ENCODE measurements at places on chromosomes 11 and 22.
A peak's percentile ranks its signal among the peaks of the same experiment; 100 is the strongest.

DNA sequence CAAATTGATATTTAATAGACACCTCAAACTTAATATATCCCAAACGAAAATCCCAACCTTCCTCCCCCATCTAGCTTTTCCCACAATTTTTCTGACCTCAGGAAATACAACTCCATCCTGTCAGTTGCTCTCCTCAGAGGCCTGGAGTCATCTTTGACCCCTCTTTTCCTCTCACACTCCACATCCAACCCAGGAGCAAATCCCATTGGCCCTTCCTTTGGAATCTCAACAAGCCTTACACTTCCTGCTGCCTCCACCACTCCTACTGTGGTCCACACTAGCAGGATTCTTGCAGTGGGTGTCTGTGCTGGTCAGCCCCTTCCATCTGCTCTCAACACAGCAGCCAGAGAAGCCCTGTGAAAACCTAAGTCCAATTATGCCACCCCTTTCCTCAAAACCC, 39.3 kb upstream of the RFPL3 start:
- DNase-seq: no peak

GRCh38 chr11:81380395-81380794, 1353.3 kb downstream of the FAM181B start:
- no peak for DNase-seq

GRCh38 chr11:47599902-47600301, 5.7 kb upstream of the C1QTNF4 start:
- DNase-seq: no peak

DNA sequence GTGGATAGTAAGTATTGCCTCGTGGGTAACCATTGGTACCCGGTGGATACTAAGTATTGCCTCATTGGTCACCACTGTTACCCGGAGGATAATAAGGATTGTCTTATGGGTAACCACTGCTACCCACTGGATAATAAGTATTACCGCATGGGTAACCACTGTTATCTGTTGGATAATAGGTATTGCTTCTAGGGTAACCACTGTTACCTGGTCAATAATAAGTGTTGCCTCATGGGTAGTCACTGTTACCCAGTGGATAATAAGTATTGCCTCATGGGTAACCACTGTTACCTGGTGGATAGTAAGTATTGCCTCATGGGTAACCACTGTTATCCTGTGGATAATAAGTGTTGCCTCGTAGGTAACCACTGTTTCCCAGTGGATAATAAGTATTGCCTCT, 22.6 kb upstream of the NXPE4 start:
- no peak for DNase-seq

DNA sequence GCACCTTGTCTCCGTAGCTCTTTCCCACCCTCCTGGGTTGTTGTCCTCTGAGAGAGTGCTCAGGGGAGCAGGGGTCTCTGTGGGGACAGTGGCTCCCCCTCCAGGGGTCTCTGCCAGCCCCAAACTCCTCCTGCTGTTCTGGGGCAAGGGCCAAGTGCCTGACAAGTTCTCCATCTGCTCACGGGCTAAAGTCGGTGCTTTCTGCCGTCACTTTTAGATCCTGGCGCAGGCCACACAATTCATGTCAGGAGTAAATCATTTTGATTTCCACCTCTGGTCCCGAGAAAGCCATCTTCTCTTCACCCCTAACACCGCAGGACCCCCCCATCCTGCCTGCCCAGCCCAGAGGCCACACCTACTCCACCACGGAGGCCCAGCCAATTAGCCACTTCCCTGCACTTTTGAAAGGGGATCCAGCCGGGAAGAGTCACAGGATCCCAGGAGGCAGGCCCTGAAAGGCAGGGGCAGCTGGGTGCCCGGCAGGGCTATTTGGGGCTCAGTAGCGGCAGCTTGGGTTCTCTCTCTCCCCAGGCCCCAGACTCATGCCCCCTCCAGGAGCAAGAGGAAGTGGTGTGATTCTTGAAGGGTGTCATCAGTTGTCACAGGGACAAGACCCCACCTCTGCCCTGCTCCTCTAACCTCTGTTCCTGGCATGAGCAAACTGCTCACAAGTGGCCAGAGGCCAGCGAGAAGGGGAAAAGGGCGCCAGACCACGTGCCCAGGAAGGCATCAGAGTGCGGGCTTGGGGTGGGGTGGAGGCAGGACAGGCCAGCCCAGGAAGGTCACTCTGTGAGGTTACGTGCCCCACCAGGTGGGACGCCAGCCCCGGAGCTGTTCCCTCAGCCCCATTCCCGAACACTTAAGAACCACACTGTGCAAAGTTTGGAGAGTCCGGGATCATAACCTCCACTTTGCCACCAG, 1.3 kb downstream of the MACROD1 start:
- no peak for DNase-seq

DNA sequence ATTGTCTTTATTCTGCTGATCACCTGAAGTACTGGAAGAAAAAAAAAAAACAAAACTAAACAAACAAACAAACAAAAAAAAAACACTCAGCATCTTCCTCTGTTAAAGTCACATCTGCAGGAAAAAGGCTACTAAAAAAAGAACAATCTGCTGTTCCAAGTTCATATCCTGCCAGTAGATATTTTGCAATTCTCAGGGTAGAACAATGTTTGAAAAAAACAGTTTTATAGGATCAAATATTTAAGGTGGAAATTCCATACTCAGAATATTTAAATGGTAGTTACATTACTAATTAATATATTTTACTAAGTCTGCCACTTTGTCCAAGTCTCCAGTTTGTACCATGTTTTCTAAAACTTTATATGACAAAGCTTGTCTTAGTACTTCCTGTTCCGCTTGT, 175.2 kb downstream of the SBF2 start:
- no peak for DNase-seq

GRCh38 chr11:126157326-126158030, 54.0 kb downstream of the RPUSD4 start:
- DNase-seq: no peak

DNA sequence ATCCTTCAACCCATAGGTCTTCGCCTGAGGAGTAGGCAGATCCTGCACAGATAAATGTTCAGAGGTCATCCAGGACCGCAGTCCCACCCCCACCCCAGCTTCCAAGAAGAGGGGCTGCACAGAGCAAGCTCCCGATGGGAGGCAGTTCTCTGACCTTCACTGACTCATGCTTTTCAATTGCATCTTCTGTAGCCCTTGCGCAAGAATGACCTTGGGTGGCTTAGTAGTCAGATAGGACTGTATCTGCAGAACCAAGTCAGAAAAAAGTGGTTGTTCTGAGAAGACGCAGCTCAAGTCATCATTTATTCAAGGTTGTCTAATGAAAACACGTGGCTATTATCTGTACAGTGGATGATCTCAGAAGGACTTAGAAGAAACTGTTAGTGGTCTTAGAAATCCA, 16.4 kb upstream of the GRAMD1B start:
- peak; percentile 40 for DNase-seq

DNA sequence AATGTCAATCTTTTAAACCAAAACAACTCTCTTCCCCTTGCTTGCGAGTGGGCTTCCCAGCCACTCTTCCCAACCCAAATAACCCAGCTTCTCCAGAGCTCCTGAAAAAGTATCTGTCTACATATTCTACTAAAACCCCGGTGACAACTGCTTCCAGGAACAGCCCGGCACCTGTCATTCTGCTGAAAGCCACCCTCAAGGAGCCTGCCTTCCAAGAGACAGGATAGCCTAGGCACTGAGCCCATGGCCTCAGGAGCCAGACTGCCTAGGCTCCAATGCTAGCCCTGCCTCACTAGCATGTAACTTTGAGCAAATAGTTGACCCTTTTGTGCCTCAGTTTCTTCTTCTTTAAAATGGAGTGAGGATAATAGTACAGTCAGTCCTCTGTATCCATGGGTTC, 459.8 kb downstream of the SOX6 start:
- no peak for DNase-seq

GRCh38 chr11:96978751-96979150, 588.9 kb downstream of the JRKL start:
- DNase-seq: no peak

DNA sequence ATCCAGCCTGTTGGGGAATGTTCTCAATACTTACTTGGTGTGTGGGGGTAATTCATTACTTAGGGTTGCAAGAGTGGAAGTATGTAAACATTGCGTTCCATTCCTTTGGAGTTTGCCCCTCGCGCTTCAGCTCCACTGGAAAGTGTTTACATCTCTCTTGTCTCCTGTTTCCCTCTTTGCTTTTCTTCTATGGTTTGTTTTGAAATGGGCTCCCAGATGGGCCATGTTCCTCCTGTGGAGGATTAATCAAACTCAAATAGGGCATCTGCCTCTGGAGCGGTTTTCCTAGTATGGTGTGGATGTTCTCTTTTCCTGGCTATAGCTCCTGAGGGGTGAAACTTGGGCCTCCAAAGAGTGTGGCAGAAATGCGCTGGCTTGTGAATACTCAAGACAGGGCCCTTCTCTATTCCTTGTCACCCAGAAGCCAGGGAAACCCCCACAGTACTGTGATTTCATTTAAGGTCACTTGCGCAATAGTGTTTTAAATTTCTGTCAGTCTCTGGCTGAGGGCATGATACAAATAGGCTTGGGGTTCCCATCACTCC, 51.9 kb downstream of the CD44 start:
- DNase-seq: peak; percentile 79

DNA sequence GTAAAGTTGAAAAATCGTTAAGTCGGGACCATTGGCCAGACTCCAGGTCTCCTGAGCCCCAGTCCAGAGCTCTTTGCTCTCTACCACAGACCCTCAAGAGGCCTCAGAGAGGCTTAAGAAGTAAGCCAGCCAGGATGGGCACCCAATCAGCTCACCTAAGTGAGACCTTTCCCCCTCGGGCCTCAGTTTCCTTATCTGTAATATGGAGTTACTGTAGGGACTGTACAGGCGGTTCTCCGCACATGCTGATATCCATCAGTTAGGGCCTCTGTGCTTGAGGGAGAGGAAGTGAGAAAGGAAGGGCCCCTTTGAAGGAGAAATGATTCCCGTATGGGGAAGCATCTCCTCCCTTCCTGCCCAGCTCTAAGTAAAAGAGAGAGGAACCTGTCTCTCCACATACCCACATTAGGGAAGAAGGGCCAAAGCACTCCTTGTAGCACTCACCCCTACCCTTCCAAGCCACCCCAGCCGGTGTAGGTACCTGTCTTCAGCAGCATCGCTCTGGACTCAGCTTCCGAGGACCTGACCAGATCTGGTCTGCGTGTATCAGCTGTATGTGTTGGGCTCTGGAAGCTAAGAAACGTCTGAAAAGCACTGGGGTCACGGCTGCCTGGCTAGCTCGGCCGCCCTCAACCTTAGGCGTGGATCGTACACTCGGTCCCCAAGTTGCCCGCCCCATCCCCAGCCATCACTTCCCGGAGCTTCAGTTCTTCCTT, 653 bp downstream of the NAGA start:
- no peak for DNase-seq

- DNase-seq: no peak
Measured at GRCh38 chr22:50357222-50357621, 14.1 kb downstream of the PPP6R2 start.

- no peak for DNase-seq
Measured at GRCh38 chr22:40957601-40958000, 6.4 kb downstream of the RBX1 start.

- peak; percentile 33 for DNase-seq
Measured at GRCh38 chr11:26143566-26144290, 188.2 kb upstream of the ANO3 start.

GRCh38 chr11:131894615-131895544, 524.5 kb downstream of the NTM start:
- no peak for DNase-seq

DNA sequence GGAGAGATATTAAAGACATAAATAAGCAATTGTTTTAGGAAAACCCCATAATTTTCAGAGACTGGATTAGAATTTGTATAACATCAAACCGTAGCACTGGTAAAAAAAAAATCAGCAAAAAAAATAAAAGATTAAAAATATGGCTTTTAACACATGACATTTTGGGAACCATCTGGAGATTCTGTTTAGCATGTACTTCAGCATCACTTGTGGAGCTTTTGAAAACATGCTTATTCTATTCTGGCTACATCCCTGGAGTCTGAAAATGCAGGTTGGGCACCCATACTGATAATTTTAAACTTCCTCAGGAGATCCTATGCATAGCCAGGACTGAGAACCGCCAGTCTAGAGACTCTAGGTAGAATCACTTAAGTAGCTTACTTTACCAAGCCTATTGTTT, 1190.9 kb downstream of the LRRC4C start:
- DNase-seq: no peak

- peak; percentile 44 for DNase-seq
Measured at GRCh38 chr22:31160328-31160978, 471 bp downstream of the RNF185 start.

DNA sequence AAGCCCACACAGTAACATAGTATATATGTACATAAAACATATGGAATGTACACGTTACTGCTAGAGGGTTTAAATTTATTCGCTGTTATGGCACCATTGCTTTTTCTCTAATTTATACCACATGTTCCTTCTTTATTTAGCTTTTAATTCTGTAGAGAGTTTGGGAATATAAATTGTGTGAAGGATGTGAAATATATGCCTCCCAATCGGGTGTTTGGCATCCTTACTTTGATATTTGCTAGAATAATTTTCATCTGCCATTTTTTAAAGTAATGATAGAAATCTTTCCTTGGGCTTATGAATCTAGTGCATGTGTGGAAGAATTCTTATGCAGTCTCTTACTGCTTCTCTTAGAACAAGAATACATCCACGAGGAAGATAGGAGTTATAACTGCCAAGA, 509.8 kb upstream of the RAG2 start:
- no peak for DNase-seq

- peak; percentile 76 for DNase-seq
Measured at GRCh38 chr11:18594999-18595749, 4.4 kb upstream of the MISFA start.

GRCh38 chr22:47205554-47205953, 443.1 kb downstream of the TBC1D22A start:
- DNase-seq: no peak

GRCh38 chr11:134228625-134229024, 4.2 kb downstream of the VPS26B start:
- DNase-seq: no peak

Measured in iris pigment epithelial cell (primary cell).